ENCODE measurements at places on chromosomes 11 and 22.

- no peak for DNase-seq
Measured at GRCh38 chr22:17257121-17258001, 38.1 kb upstream of the ADA2 start.

DNA sequence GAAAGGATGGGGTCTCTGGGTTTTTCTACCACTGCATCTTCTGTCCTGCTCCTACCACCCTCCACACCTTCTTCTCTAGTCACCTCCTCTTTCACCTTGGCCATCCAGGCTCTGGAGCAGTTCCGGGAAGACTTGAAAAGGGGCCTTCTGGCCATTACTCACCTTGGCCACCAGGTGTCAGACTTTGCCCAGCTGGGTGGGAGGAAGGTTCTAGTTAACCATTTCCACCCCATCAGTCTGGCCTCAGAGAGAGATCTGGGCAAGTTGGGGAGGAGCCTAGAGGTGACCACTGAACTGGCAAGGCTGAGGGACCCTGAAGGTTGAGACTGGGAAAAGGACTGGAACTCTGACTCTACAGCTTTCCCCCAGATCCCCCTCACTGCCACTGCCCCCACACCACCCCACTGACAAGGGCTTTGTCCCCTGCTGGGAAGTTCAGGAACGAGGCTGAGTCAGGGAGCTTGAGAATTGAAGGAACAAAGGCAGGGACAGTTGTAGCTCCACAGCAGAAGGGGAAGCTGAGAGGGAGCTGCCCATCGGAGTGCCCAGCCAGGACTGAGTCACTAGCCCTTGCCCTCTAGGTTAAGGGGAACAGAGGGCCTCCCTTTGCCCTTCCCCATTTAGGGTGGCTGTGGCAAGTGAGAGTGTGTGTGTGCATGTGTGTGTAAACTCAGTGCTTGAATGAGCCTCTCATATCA, 3.7 kb upstream of the POLD4 start:
- DNase-seq: no peak

DNA sequence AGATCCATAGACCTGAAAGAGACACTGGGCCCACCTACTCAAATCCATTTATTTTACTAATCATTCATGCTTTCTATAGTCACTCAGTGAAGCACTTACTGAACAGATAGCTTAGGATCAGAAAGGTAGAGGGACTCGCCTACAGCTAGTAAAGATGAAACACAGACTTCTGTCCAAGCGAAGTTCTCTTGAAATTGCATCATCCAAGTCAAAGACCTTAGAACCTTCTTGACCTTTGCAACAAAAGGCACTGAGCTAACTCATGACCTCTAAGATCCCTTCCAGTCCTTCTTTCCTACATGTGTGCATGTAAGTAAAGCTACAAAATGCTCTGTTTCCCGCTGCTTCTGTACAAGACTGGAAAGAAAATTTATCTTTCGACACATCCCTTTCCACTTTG, 377.6 kb downstream of the LARGE1 start:
- no peak for DNase-seq

GRCh38 chr11:13207665-13208594, 69.7 kb upstream of the BMAL1 start:
- DNase-seq: no peak

DNA sequence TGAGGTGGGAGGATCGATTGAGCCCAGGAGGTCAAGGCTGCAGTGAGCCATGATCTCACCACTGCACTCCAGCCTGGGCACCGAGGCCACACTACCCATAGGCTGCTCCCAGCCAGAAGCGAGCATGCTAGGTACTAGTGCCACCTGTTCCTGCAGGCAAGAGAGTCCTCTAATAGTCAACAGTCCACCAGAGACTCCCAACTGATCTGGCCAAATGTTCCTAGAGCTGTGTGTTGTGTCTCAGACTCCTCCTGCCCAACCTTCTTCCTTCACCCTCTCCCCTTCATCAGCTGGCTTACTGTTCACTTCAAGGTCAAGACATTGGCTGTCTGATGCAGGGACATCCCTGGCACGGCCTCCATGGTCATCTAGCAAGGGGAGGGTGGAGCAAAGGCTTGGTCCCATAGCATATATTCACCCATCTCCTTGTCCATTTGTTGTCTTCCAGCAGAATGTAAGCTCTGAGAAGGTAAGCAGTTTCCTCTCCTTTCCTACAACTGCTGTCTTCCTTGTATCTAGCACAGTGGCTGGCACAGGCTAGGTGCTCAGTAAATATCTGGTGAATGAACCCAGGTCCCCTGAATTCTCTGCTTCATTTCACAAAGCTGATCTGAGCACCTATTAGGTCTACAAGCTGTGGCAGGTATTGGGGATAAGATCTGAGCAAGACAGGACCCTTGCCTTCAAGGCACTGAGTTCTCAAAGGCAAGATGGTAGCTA, 126.2 kb upstream of the SERPIND1 start:
- no peak for DNase-seq

GRCh38 chr11:119765628-119766027, 36.6 kb upstream of the NECTIN1 start:
- DNase-seq: no peak

DNA sequence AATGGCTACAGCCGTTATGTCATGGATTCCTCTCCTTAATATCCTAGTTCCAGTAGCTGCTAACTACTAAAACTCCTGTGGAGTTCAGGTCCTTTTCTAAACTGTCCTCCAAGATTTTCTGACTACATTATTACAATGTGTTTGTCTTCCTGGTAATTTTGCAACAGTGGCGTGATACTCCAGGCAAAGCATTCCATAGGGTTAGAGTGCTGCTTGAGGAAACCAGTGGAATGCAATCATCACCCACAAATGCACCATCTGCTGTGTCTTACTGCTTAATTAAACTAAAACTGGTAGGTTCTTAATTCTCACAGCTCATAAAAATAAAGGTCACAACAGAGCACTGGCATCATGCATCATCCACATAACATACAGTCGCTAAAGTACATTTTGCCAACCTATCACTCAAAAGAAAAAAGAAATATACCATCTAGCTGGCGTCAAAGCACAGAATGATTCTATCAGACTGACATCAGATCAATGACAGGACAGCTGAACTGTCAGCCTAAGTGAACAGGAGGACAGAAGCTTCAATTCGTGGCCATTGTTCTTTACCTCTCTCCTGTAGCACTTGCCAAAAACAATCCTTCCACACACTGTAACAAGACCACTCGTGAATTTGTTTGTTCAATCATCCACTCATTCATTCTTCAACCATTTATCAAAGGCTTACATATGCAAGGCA, 182.5 kb downstream of the CADM1 start:
- DNase-seq: no peak

GRCh38 chr22:22520667-22521602, 865 bp upstream of the ZNF280A start:
- DNase-seq: no peak

- no peak for DNase-seq
Measured at GRCh38 chr22:46791201-46791731, 28.8 kb downstream of the TBC1D22A start.

DNA sequence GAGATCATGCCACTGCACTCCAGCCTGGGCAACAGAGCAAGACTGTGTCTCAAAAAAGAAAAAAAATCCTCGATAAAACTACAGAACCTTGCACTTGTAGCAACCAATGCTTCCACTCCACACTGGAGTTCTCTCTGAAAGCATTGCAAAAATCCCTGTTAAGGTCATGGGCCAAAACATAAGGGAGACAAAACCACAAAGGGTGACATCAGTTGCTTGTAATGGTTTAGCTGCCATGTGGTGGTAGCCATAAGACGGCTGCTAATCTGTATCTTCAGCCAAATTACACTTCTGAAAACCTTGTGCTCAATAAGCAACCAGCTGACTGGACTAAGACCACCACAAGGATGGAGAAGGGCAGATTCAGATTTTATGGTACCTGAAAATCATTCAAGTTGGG, 20.6 kb upstream of the TPH1 start:
- no peak for DNase-seq

- DNase-seq: peak; percentile 19
Measured at GRCh38 chr11:57116654-57117053, 65.1 kb upstream of the LRRC55 start.

Measured in HCT116 (cell line).